NCI-H524 treated with DMSO at 0.1 percent for 48 hours (cell line): ENCODE measurements at places on chromosomes 16 and 17.

DNA sequence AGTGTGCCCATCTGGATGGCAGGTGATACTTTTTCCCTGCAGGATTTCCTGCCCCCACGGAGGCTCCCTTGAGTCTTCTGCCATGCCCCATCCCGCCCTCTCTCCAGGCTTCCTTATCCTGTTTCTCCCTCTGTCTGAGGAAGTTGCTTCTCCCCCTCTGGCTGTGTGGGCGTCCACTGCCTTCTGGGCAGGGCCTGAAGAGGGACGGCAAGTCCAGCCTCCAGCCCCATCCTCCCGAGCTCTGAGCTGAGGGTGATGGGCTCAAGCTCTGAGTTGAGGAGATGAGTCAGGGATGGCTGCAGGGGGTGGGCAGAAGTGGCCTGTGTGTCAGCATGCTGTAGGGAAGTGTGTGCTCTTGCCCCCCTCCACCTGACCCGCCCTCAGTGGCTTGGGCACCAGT, 14.2 kb upstream of the RAP1GAP2 start:
- no peak for DNase-seq

- no peak for DNase-seq
Measured at GRCh38 chr17:43723697-43724359, 34.8 kb downstream of the SOST start.

DNA sequence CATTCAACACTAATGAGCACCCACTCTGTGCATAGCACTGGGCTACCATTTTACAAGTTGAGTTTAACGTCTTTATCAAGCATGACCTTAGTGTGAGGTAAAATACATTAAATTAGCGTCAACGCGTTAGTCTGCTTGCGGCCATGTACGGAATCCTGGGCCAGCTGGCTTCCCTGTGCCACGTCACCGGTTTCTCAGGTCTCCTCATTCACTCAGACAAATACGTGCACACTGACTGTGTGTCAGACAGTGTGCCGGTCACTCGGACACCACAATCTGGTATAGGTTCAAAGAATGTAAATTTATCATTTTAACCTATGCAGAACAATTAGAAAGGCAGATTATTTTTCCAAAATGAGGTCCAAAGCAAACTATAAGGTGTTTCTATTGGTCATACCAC, 21.4 kb upstream of the YWHAE start:
- DNase-seq: no peak

DNA sequence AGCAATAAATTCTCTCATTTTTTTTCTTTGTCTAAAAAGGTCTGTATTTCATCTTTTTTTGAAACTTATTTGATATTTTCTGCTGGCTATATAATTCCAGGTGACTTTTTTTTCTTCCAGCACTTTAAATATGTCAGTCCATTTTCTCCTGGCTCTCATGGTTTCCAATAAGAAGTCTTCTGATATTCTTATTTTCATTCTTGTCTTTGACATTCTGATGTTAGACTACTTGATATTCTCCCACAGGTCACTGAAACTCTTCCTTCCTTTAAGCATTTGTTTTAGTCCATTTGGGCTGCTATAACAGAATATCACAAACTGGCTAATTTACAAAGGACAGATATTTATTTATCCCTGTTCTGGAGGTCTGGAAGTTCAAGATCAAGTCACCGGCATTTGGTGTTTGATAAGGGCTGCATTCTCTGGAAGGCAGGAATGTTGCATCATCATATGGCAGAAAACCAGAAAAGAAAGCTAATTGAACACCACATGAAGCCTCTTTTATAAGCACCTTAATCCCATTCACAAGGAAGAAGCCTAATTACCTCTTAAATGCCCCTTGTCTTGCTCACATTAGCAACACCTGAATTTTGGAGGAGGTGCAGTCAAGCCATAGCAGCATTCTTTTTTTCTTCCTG, 242.1 kb upstream of the TNRC6C start:
- DNase-seq: no peak

- no peak for DNase-seq
Measured at GRCh38 chr17:74055508-74056160, 147.8 kb upstream of the RPL38 start.

DNA sequence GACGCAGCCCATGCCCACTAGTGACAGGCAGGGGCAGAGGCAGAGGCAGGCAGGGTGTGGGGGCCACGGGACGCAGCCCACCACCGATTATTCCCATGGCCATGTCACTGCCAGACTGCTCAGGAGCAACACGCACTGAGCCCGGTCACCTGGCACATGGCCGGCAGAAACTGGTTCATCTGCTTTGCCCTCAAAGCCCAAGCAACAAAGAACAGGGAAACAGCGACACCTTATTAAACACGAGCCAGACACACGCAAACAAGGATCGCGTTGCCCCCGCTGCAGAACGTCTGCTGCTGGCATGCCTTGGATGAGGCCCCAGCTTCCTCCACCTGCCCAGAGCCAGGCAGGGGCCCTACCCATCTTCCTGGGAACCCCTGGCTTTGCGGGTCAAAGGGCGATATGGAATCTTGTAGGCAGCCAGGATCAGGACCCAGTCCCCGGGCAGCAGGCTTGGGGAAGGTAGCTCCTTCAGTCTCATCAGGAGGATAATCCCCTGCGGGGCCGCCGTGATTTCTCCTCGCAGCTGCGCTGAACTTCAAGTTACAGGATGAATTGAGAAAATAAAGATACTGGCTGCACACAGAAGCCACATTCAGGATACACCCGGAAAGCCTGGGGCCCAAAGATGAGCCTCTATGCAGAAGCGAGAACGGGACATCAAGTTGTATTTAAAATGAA, 4.8 kb downstream of the TBC1D16 start:
- peak; percentile 49 for DNase-seq

GRCh38 chr17:17366941-17367875, 64.0 kb downstream of the NT5M start:
- no peak for DNase-seq

- DNase-seq: no peak
Measured at GRCh38 chr16:11333702-11334101, 11.6 kb upstream of the RMI2 start.

DNA sequence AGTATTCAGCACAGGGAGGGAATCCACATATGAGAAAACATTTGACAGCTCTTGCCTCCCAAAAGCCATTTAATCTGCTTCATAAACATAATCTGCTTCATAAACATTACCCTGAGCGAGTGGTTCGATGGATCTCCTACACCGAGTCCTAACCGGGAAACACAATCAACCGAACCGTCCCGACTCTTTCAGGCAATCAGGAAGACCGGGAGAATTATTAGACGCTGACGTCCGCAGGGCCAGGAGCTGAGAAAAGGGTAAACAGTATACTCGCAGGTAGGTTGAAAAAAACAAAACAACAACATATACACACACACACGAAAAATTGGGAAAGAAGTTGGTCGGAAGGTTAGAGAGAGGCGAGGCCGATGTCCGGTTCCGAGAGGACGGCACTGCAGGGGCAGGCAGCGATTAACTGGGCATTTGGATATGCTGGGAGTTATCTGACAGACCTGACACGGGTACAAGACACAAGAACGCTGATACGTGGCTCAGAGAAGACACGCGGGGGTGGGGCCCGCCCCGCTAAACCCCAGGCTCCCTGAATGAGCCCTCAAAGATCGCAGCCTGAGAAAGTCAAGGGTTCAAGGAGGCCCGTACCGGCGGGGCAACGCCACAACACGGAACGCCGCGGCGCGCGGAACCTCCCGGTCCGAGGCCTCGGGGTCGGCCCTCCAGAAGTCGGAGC, 585 bp downstream of the AP1G1 start:
- no peak for DNase-seq

GRCh38 chr16:13056607-13057006, 155.2 kb downstream of the SHISA9 start:
- no peak for DNase-seq

DNA sequence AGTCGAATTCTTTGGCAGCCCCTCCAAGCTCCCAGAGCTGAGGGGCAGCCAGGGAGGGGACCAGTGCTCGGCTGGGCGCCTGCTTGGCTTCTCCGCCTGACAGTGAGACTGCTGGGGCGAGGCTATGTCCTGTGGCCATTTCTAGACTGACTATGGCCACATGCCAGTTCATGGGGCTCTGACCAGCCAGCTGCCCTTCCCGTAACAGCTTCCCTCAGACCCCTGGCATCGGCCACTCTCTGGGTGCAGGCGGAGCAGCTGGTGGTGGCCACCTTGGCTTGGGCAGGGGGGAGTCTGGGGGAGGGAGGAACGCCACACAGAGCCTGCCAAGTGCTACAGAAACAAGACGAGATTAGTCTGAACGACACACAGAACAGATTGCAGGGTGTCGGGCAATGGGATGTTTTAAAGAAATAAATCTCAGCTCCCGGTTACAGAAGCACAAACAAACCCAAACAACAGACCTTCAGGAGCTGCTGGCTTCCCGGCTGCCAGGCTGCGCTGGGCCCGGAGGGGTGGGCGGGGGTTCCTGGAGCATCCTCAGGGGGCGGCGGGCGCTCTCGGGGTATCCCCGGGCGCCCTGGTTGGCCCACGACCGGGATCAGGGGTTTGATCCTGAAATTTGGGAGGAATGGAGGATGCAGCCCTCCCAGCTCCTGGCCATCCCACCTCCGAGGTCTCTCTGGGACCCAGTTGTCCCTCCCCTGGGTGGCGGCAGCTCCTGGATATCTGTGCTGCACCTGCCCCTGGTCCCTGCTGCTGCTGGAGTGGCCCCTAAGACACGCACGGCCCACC, 34.5 kb downstream of the TBC1D16 start:
- DNase-seq: no peak

- no peak for DNase-seq
Measured at GRCh38 chr17:31533546-31534155, 142.2 kb downstream of the RAB11FIP4 start.

- no peak for DNase-seq
Measured at GRCh38 chr17:36464765-36465088, 21.8 kb upstream of the ZNHIT3 start.

DNA sequence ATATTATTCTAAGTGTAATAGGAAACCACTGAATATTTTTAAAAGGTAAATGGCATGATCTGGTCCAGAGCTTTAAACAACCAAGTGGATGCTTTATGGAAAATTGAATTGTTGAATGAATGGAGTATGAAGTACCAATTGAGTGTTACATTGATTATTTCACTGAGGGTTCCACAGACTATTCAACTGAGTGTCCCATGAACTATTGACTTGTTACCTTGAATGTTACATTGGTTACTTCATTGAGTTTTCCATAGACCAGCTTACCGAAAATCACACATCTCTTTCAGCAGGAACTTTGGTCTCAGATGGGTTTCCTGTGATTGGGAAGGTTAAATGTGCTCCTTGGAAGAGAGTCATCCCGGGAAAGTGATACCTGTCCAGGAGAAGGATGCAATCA, 56.8 kb downstream of the TMEM114 start:
- no peak for DNase-seq

- no peak for DNase-seq
Measured at GRCh38 chr16:87471278-87472141, 21.3 kb downstream of the ZCCHC14 start.

- DNase-seq: no peak
Measured at GRCh38 chr17:19753661-19754463, 5.8 kb upstream of the ALDH3A1 start.
